ENCODE measurements at places on chromosomes 6 and 20. TPM values are rescaled to one million over a fixed set of nuclear protein-coding genes. Genes with fewer than 3 reads are reported as not detected.

The NANP gene
- 6.6 TPM for total RNA-seq

The TBX18 gene
- total RNA-seq: not detected

The DSN1 gene
- total RNA-seq: 29.3 TPM

GRCh38 chr20:20521736-20522135 lies 153.8 kb downstream of the INSM1 start:
- no peak for DNase-seq
